ENCODE measurements at places on chromosomes 4 and X.

GRCh38 chr4:128267745-128268144 is 19.9 kb downstream of the PGRMC2 start:
- DNase-seq: no peak

DNA sequence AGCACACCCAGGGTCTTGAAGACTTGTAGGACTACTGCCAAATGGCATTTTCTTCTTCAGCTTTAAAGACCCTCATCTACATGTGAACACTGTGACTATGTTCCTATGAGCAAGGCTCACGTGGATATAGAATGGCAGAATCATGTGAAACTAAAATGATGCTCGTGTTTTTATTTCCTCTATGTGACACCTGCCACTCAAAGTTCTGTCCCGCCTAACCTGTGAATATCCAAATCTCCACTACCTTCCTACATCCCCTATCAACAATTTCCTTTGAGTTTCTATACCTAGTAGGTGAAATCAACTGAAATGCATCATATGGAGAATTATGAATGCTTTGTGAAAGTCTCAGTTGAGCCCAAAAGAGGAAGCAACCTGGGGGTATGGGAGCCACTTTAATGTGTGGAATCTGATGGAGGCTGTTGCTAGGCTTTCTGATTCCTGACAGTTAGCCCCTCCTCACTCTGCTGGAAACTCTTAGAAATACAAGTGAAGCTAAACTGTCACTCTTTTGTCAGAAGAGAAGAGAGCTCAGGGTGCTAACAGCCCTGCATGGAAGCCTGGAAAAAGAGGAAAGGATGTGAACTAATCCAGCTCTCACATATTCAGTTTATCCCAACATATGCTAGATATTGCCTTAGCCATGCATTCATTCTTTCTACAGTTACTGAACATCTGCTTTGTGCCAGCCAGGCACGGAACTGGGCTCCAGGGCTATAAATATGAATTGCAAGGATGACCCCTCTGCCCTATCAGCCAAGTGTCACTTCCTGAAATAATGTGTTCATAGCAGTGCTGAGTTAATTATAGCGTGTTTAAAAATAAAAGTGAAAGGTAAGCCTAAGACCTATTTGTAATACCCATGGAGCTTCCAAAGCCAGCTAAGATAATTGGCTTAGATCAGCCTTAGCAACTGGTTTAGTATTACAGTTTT is 11.0 kb downstream of the LHFPL1 start:
- no peak for DNase-seq

GRCh38 chrX:40415675-40416074 is 165.1 kb upstream of the ATP6AP2 start:
- DNase-seq: no peak

DNA sequence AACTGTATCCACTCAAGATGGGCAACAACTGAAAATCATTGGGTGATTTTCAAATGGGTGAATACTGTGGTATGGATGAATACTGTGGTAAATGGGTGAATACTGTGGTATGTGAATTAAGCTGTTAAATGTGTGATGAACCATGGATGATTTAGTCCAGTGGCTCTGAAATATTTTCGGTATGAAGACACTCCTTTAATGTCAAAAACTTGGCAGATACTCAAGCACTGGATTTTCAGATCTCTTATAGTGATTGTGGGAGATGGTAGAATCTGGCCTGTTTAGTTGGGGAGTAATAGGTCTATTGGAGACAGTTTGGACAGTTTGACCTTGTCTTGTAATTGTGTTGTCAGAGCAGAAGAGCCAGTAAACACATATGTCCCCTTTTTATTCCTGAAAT is 45.7 kb downstream of the SSX7 start:
- no peak for DNase-seq

DNA sequence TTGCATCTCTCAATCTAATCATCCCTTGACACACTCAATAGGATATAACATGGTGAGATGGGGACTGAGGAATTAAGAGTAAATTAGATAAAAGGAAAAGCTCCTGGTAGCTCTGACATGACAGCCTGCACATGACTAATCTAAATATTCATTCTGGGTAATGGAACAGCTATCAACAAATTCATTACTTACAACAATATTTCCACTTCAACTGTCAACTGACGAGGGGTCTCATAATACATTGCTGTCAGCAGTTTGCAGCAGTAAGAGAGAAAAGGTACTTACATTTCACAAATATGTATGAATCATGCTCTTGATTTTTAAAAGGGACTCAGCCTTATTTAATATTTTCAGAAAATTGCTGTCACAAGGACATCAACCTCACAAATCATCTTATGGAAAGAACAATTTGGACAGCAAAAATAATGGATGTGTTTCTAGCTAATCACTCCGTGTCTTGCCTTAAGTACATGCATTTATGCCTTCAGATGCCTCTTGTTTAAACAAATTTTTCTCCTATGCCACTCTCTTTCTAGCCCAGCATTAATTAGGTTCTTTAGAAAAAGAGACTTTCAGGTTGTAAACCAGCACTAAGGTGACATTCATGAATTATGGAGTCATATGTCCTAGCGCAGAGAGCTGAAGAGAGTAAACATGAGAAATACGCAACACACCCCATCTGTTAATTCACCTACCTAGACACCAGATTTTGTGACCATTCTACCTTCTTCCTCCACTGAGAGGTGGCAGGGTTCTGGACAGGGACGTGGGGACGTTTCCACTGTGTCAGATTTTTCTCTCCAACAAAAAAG is 99.6 kb upstream of the TMEM150C start:
- no peak for DNase-seq

DNA sequence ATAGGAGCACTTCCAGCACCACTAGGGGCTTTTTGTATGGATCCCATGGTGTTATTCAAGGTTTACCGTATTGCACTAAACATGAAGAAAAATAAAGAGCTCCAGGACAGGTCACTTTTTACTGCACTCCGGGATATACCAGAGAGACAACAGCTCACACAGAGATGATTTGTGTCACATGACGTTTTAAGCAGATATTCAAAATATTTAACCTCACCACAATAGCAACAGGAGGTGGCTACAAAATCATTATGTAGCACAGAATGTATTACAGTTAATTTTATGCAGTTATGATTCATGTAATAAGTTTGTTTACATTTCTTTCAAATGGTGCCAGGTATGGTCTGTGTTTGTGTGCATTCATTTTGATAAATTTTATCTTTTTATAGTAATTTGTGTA is 100.6 kb downstream of the LUZP4 start:
- DNase-seq: no peak

DNA sequence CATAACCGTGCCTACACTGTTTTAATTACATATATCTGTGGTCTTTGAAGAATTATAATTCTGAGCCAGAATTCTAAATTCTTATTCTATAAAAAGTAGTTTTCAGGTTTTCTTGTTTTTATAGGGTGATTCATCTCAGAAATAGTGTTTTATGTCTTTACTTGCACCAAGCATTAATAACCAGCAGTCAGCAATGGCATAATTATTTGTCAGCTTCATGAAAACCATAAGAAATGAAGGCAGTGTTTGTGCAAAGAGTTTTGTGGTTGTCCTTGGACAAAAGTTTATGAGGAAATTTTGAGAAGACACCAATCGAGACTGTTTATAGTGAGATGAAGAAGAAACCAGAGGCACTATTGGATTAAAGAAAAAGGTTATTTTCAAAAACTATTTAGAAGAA is 37.2 kb downstream of the EDNRA start:
- DNase-seq: no peak

GRCh38 chr4:88860586-88860985 is 163.0 kb upstream of the NAP1L5 start:
- DNase-seq: no peak

- no peak for DNase-seq
Observed at GRCh38 chrX:69148946-69149345, 16.3 kb downstream of the PJA1 start.
